Activated T-helper 1 cell treated with anti-CD3 and anti-CD28 coated beads, Interleukin-2, amount 50 U/mL, for 16 hours (primary cell): ENCODE measurements at places on chromosomes 3 and 15.

- no peak for DNase-seq
Observed at GRCh38 chr15:71146580-71146982, 31.3 kb downstream of the THSD4 start.

DNA sequence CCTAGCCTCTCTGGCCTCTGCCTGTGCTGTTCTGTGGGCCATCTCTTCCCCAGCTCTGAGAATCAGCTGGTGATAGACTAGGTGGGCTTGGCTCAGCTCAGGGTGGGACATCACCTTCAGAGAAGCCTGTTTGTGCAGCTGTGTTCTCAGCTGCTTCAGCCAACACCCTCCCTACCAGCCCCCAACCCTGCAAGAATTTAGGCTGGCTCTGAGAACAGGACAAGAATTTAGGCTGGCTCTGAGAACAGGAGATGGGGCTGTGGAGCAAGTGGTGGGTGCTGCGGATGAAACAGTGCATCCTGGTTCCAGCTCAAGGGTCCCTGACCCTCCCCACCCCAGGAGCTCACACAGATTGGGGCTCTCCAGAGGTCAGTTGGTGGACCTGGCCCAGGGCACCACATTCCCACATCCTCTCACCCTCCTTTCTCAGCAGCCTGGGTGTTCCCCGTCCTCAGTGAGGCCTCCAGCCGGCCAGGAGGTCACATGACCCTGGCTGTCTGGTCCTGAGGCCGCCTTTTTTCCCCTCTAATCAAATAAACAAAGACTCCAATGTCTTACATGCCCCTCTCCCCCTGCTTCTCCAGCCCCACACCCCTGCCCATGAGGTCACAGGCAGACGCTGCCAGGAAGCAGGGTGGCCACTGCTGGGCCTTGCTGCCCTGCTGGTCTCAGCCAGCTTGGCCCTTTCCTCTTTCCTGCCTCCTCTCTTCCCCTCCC is 14.9 kb downstream of the PLEKHO2 start:
- DNase-seq = no peak

DNA sequence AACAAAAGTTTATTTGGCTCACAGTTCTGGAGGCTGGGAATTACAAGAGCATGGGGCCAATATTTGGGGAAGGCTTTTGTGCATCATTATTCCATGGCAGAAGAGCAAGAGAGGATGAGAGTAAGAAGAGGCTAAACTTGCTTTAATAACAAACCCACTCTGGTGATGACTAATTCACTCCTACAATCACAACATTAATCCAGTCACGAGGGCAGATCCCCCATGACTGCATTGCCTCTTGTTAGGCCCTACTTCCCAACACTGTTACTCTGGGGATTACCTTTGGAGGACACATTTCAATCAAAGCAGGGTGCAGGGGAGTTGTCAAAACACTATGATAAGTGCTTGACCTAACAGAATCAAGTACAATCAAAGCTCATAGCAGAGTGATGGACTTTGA is 181.7 kb downstream of the BBX start:
- DNase-seq = no peak

DNA sequence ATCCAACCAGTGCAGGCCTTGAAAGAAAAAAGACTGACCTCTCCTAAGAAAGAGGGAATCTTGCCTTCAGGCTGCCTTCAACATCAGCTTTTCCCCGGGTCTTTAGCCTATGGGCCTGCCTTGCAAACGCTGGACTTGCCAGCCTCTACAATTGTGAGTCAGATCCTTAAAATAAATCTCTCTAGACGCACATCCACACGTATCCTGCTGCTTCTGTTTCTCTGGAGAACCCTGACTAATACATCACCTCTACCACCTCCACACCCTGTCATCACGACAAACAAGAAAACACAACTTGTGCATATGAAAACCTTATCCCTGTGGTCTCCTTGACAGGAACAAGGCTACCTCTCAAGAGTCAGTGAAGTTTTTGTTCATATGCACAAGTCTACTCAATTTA is 11.8 kb downstream of the CYFIP1 start:
- DNase-seq = no peak

DNA sequence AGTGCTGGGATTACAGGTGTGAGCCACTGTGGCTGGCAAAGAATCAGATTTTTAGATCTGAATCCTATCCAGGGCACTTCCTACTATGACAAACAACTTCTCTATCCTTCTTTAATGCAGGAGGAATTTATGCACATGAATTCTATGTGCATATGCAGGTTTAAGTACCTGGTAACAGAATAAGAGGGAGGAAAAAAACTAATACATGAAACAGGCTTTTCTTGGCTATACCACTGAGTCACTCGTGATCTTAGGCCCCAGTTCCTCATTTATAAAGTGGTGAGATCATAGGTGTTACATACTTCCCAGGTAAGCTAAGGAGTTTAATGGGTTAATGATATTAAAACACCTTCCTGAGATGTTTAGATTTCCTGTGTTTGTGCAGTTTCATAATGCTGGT is 108.2 kb downstream of the TP63 start:
- no peak for DNase-seq

DNA sequence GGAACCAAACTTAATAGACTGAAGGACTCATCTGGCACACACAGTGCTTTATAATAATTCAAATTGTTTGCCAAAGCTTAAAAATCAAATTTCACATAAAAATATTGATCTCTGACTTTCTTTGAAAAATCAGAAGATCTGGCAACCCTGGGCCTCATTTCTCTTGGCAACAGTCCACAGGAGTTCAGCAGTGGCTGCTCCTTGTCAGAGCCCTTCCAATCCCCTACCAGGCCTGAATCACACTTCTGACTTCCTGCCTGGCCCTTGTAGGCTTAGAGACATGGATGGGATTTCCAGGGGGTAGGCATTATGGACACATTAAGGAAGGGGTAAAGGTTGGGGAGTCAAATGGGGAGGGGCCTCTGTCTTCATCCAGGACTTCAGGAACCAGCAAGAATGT is 55.5 kb downstream of the PLS1 start:
- no peak for DNase-seq

DNA sequence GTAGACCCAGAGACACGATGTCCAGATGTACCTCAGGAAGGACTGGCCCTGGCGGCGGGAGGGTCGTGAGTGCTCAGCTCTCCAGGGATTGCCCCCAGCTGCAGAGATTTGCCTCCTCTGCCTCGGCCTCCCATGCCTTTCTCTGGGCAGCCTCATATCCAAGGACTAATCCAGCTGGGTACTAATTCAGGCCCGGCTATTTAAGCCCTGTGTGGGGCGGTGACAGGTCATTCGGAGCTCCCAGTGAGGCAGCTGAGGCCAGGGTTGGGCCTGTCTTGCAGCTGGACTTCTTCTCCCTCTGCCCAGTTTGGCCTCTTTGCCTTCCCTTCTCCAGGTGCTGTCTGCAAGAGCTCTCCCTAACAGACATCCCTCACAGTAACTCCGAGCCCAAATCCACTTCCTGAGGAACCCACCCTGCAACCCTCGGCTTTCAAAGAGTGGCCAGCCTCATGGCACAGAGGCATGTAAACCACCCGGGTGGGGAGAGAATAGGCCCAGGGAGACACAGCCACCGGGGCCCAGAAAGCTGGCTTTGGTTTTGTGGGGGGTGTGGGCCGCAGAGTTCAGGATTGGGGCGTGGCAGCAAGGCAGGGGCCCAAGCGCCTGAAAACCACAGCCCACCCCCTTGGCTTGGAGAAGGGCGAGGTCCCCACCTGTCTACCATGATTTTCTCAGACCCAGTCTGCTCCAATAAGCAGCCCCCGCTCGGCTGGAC is 85.8 kb downstream of the PPCDC start:
- DNase-seq = no peak

DNA sequence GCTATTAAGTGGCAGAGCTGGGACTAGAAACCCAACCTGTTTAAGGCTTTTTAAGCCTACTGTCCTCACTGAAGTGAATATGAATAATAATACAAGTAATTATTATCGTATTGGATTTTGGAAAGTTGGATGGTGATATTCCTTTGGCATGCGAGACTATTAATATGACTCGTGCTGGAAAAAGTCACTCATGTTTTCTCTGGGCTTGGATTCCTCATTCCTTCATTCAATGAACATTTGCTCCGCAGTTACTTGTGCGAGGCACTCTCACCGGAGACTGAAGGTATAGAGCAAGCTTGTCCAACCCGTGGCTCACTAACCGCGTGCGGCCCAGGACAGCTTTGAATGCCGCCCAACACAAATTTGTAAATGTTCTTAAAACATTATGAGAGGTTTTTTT is 694 bp downstream of the PLAAT1 start:
- no peak for DNase-seq

DNA sequence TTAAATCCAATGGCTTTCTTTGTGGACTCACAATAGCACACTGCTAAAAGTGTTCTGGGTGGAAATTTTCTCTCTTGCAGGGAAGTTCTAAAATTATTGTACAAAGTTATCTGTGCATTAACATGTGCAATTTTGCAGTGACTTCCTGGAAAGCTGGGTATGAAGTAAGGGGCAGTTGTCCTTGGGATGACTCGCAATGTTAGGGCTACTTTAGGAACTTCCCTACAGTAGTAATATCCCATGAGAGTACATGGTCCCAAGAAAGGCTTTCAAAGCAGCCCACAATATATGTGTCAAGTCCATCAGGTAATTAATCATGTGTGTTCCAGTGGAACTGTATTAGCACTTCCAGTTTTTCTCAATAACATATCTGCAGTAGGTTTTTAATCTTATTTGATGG is 201.0 kb upstream of the UBE2E2 start:
- no peak for DNase-seq

- DNase-seq = no peak
Observed at GRCh38 chr15:83219026-83219425, 11.4 kb upstream of the HDGFL3 start.

DNA sequence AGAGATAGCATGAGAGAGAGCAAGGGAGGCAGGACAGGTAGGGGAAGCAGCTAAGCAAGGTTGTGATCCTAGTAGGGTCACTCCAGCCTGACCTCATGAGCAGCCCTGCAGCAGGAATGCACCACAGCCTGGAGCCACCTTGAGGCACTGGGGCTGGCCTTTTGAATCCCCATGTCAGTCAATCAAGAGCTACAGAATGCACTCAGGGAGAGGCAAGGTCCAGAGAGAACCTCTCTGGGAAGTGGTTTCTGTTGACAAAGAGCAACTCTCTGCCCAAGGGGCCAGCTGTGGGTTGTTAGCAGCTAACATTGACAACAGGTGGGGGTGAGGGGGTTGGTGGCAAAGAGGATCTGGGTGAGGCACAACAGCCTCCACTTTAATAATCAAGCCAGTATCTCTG is 54.6 kb downstream of the TRANK1 start:
- no peak for DNase-seq

DNA sequence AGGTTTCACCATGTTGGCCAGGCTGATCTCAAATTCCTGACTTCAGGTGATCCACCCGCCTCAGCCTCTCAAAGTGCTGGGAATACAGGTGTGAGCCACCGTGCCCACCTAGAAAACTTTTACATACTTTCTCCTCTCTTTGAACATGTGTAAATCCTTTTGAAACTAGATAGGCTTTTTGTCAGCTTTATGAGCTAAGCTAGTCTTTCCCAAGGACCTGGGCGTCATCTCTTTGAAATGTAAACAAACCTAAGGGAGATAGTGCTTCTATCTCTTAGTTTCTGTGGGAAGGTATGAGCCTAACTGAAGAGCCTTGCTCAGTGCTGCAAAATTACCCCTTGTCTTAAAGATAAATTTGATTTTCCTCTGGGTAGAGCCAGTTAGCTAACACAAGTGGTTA is 4.8 kb downstream of the CX3CR1 start:
- DNase-seq = no peak

GRCh38 chr3:31132132-31132769 is 237.8 kb upstream of the GADL1 start:
- no peak for DNase-seq

DNA sequence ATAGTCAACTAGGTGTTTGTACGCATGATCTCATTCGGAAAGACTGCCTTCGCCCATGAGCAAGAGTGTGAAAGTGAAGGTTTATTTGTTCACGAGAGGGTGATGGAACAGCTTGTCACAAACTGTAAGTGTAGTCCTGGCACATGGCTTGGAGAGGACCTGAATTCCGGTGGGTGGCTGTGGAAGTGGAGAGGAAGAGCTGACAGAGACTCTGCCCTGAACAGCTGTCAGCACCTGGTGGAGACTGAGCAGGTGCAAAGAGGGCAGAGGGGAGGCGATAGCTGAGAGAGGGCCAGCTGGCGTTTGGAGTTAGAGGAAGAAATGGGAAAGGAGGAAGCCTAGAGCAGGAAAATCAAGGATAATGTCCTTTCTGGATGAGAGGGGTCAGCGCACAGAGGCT is 155.7 kb downstream of the EEFSEC start:
- DNase-seq = no peak

- no peak for DNase-seq
Observed at GRCh38 chr15:63372018-63372705, 9.5 kb downstream of the CA12 start.

DNA sequence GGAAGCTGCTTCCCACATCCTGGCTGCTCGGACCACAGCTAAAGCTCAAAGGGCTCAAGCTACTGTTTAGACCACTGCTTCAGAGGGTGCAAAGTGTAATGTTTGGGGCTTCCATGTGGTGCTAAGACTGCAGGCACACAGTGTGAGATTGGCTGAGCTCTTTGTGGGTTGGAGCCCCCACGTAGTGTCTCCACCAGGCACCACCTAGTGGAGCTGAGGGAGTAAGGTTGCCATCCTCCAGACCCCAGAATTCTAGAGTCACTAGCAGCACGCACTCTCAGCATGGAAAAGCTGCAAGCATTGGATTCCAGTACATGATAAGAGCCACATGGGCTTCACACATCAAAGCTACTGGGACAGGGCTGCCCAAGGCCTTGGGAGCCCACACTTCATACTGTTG is 9.3 kb downstream of the MKRN3 start:
- DNase-seq = no peak

DNA sequence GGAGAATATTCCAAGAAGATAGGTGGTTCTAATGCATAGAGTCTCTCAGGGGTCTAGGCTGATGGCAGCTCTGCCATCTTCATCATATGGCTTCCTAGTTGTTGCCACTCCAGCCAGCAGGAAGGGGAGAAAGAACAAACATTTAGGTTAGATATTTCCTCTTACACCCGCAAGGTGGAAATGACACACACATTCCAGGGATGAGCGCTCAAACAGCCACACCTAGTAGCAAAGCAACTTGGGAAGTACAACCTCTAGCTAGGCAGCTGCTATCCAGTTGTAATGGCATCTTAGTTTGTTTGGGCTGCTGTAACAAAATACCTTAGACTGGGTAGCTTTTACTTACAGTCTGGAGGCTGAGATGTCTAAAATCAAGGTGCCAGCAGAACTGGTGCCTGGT is 51.9 kb upstream of the ADAMTSL3 start:
- DNase-seq = no peak

GRCh38 chr3:138944929-138945708 is 1.8 kb downstream of the FOXL2 start:
- DNase-seq = no peak
